ENCODE measurements at places on chromosomes 7 and 10.

DNA sequence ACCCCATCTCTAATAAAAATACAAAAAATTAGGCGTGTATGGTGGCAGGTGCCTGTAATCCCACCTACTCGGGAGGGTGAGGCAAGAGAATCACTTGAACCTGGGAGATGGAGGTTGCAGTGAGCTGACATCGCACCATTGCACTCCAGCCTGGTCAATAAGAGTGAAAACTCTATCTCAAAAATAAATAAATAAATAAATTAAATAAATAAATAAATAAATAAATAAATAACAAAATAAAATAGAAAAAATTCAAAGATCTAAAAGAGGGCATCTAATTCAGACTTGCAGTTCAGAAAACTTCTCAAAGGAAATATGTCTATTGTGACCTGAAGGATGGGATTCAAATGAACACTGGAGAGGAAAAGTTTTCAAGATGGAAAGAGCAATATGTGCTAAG is 1085.1 kb downstream of the SORCS3 start:
- DNase-seq = no peak

GRCh38 chr10:81570878-81571794 is 303.9 kb upstream of the NRG3 start:
- DNase-seq = no peak

GRCh38 chr7:24059775-24060174 is 224.2 kb upstream of the NPY start:
- DNase-seq = no peak

DNA sequence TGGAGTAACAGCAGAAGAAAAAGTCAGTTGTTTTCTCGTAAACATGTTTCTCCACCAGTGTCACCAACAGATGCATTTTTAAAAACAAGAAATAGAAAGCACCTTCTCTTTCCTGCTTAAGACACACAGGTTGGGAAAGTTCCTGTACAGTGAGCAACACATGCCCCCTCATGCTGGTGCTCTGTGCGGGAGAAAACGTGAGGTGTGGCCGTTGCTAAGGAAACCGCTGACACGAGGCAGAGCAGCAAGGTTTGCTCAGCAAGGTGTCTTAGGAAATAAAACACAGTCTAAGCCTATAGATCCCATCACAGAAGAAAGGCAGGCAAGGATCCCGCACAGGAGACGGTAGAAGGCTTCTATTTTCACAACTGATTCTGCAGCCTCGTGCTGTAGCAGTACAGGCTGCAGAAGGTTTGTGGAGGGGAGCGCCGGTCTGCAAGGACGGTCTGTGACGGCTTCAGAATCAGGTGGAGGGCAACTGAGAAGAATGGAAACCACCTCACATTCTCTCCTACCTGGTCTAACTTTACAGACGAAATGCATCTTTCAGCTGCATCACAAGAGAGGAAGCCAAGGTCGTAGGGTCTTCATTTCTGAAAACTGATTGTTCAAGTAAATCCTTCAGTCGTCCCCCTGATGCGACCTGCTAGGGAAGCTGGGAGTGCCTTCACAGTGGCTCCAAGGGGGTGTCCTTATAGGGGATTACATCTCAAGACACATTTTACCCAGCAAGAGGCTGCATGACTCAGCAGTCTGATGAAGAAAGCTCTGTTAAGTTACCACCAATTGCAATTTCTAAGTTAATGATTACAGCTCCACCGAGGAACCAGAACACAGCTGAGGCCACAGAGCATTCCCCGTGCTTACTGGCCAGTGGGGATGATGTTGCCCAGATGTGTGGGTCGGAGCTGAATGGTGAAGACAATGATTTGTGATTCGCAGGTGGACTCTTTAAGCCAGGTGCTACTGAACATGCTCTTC is 150.7 kb upstream of the KLF14 start:
- peak; percentile 57 for DNase-seq

- no peak for DNase-seq
These were observed 158.5 kb downstream of the PTPRN2 start for GRCh38 chr7:158428837-158429753.

DNA sequence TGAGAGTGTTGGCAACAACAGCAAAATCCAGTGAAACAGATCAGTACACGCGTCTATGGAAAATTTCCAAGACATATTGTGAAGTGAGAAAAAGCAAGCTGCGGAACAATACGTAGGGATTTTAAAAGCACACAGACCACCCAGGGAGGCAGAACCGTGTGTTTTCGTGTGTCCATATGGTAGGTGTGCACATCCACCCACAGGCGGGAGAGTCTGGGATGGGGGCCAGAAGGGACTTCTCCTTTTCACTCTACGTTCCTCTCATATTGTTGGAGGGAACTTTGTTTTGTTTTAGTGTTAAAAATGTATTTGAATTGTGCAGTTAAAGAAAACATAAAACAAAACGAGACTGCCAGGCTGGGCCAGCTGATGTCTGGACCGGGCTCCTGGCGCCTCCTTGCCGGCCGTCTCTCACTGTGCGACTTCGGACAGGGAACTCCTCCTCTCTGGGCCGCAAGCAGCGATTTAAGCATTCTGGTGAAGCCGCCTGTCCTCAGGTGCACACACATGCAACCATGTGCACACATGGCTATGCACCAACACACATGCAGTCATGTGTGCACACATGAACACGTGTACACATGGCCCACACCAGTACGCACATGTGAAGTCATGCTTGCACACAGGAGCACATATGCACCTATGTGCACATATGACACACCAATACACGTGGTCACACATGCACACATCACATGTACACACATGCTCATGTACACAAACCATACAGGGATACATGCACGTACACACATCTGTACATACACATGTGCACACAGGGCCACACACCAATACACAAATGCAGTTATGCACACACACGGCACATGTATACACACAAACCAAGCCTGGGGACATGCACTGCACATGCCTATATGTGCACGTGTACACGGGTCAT is 141.1 kb downstream of the ELFN1 start:
- peak; percentile 54 for DNase-seq

DNA sequence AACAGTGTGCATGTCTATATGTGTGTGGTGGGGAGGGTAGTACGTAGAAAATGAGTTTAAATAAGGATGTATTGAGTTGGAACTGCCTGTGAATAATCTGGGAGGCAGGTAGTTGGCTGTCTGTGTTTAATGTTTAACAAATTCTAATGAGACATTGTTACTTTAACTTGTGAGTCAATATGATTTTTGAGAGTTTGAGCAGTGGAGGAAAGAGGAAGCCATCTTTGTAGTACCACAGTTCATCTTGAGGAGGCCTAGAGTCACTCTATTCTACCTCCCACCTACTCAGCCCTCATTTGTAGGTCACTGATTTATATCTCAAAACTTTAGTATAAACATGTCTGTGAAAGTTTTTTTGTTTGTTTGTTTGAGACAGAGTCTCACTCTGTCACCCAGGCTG is 129.9 kb upstream of the ITGB1 start:
- DNase-seq = no peak

DNA sequence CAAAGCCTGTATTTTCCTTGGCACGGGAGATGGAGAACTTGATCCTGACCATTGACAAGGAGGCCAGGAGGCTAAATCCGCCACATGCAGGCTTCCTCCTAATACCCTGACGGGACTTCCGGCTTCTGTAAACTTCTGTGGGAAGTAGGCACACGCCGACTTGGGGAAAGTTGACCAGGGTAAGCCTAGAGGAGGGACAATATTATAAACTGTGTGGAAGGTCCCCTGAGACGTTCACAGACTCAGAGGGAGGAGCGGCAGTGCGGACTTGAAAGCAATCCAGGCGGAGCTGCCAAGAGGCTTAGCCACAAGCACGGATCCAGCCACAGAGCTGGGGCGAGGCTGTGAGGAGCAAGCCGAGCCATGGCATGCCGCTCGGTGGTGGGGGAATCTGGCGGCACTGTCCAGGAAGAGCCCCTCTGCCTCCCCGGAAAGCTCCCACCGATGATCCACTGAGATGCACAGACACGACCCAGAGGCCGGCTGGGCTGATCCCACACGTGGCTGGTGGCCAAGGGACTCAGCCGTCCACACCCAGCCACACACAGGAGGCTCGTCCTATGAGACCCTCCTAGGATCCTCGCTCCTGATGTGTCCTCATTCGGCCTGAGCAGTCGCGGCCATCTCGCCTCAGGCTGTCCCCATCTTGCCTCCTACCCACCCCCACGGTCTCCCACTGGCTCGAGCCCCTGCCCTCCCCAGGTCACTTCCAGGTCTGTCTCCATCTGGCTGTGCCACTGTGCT is 40.0 kb upstream of the INSIG1 start:
- DNase-seq = no peak

GRCh38 chr10:15814565-15814964 is 45.7 kb downstream of the MINDY3 start:
- no peak for DNase-seq

DNA sequence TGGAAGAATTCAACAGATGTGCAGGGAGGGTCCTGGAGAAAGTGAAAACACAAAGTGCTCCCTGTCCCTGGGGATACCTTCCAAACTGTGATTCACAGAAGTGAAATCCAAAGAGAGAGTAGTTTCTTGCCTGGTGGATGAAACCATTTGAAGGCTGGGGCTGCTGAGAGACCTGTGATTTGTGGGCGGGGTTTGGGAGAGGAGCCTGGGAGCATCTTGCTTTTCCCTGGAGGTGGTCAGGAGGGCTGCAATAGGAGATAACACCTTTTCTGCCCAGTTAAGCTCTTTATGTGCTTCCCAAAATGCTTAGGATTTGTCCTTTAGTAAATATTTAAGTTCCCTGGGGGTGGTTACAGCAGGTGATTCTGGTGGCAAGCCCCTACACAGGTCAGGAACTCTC is 105.3 kb upstream of the TPK1 start:
- DNase-seq = no peak

Data from activated CD8-positive, alpha-beta memory T cell treated with anti-CD3 and anti-CD28 coated beads for 24 hours (primary cell).